Stimulated activated CD4-positive, alpha-beta T cell treated with anti-CD3 and anti-CD28 coated beads, Interleukin-15, amount 100 ng/mL, for 1 hour (primary cell): ENCODE measurements at places on chromosomes 3 and 15.

DNA sequence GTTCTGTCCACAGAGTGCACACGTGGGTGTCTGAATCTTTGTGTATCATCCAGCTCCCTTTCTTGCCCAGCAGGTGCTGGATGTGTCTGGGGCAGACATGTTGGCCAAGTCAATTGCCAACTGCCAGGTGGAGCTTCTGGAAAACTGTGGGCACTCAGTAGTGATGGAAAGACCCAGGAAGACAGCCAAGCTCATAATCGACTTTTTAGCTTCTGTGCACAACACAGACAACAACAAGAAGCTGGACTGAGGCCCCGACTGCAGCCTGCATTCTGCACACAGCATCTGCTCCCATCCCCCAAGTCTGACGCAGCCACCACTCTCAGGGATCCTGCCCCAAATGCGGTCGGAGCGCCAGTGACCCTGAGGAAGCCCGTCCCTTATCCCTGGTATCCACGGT lies 12.5 kb upstream of the RPP14 start:
- DNase-seq = no peak

- DNase-seq = no peak
These were observed 8.5 kb upstream of the PHLDB2 start for GRCh38 chr3:111850537-111850936.

DNA sequence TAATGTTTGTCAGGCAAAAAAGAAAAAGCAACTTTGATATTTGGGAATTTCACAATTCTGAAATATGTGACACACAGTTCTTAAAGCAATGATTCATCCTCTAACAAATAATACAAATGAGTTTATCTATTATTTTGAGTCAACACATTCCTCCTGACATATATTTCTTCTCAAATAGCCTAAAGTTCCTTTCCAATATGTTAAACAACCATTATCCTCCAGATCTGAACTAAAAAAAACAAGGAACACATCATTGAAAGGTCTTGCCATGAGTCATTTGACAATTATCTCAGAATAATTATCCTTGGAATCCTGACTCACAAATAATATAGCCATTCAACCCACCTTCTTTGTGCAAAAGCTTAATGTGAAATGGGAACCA lies 208.7 kb upstream of the CDIN1 start:
- no peak for DNase-seq

GRCh38 chr15:38828031-38828532 lies 263.5 kb upstream of the RASGRP1 start:
- DNase-seq = no peak

DNA sequence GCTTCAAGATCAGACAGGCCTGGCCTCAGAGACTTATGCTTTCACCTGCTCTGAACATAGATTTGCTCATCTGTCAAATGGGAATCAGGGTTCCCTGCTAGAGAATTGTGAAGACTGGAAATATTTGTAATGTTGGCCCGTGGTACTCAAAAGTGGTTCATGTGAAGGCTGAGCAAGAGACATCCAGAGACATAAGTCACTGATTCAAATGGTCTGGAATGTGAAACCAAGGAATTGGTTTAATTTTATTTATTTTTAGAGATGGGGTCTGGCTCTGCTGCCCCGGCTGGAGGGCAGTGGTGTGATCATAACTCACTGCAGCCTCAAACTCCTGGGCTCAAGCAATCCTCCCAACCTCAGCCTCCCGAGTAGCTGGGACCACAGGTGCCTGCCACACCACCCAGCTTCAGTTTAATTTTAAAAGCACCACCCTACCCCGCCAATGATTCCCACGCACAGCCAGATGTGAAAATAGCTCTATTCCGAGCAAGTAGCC lies 60.1 kb downstream of the DAPK2 start:
- no peak for DNase-seq

DNA sequence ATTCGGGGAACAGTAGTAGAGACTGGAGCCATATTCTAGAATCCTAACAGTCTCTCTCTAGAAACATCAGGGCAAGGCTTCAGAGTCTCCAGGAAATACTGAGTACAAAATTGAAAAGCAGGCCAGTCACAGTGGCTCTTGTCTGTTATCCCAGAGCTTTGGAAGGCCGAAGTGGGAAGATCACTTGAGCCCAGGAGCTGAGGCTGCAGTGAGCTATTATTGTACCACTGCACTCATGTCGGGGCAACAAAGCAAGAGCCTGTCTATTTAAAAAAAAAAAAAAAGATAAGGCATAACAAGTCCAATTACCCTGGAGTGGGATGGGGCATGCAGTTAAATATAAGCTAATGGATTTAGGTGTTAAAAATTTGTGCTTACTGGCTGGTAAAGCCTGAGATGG lies 79.0 kb downstream of the SEMA6D start:
- DNase-seq = no peak

- DNase-seq = no peak
These were observed 32.9 kb downstream of the EPHB3 start for GRCh38 chr3:184594371-184595001.

DNA sequence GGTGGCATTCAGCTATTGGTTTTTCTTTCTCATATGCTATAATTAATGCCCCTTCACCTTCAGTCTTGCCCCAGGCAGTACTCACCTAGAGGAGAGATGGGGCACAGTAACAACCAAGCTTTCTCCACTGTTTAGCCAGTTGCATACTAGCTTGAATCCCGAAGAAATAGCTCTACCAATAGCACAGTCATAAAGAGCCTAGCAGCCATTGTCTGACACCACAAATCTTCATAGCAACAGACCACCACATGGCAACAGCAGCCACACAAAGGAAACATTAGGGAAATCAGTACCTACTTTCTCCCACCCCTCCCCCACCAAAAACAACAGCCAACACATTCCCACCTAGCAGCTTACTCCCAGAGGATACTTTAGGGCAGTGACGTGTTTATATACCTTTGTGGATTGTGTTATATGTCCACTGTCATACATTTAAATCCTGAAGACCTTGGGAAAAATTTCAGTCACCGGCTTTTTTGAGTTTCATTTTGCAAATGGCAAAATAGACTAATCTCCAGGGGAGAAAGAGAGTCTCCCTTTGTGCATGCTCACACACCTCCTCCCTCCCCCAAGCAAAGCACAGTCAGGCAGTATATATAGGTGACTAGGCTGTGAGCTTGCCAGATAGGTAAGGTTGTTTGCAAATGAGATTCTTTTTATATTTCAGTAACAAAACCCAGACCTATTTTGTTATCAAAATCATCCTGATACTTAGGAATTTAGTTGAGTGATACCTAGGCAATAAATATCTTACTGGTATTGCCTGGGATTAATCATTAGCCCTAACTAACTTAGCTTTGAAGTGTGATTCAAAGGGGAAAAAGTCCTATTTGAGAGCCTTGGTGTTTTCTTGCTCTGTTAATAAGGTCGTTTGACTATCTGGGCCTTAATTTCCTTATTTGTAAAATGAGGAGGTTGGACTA lies 140.6 kb downstream of the RBPMS2 start:
- no peak for DNase-seq
